ENCODE measurements at places on chromosomes 13 and 19.
A peak's percentile ranks its signal among the peaks of the same experiment; 100 is the strongest.

GRCh38 chr13:80577926-80578670 lies 237.2 kb upstream of the SPRY2 start:
- no peak for DNase-seq

- DNase-seq, result no peak
Observed at GRCh38 chr13:100280681-100281080, 191.8 kb downstream of the PCCA start.

GRCh38 chr13:33838647-33839046 lies 20.7 kb downstream of the RFC3 start:
- DNase-seq, result no peak

- peak; percentile 61 for DNase-seq
Observed at GRCh38 chr19:10979951-10980381, 19.1 kb downstream of the SMARCA4 start.

- DNase-seq, result no peak
Observed at GRCh38 chr13:114021464-114022308, 47.8 kb upstream of the C13orf46 start.

DNA sequence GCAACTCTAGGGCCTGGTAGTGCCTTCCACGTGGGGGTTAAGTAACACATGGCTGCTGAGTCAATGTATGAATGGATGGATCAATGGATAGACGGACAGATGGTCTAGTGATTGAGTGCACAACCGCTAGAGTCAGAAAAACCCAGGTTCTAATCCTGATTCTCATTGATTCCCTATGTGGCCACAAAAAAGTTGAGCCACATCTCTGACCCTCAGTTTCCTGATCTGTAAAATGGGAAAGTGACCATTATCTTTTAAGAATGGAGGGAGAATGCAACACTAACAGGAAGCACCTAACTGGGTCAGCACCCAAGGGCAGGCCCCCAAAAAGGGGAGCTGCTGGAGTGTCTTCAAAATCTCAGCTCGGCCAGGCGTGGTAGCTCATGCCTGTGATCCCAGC lies 2.6 kb downstream of the SMIM7 start:
- DNase-seq, result no peak

GRCh38 chr13:31096654-31097302 lies 64.9 kb downstream of the HSPH1 start:
- DNase-seq, result no peak

GRCh38 chr13:50229960-50230661 lies 214.9 kb downstream of the KCNRG start:
- DNase-seq, result peak; percentile 57

DNA sequence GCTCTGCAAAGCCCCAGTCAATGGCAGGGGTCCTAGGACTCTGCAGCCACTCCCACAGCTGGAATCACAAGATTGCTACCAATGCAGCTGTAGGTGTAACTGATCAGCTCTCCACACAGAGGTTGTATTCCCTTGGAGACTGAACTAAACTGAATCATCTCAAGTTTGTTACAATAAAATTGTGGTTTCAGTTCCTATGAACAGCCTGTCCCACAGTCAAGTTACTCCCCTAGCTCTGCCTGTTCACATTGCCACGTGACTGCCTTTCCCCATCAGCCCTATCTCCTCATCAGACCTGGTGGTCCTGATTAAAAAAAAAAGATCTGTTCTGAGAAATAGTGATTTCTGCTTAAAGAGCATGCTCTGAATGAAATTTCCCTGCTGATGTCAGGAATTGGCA lies 287.9 kb upstream of the NBEA start:
- DNase-seq, result no peak

- DNase-seq, result no peak
Observed at GRCh38 chr19:38653028-38653571, 5.7 kb downstream of the ACTN4 start.

GRCh38 chr19:3010871-3011270 lies 18.2 kb downstream of the TLE2 start:
- no peak for DNase-seq

DNA sequence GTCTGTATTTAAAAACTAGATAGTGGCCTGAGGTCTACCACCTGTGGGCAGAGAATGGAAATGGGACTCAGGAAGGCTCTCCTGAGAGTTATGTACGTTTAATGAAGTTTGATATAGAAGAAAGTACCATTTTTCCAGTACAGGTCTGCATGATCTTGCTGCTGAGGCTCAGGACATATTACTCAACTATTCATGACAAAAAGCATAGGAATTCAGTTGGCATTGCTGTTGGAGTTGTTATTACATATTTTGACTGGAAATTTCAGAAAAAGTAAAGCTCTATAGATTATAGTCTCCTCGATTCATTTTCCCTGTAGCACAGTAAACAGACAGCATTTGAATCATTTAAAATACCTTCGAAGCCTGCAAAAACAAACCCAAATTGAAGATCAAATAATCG lies 469.8 kb downstream of the DCT start:
- no peak for DNase-seq

- DNase-seq, result no peak
Observed at GRCh38 chr19:19226663-19227062, 14.9 kb downstream of the NCAN start.

DNA sequence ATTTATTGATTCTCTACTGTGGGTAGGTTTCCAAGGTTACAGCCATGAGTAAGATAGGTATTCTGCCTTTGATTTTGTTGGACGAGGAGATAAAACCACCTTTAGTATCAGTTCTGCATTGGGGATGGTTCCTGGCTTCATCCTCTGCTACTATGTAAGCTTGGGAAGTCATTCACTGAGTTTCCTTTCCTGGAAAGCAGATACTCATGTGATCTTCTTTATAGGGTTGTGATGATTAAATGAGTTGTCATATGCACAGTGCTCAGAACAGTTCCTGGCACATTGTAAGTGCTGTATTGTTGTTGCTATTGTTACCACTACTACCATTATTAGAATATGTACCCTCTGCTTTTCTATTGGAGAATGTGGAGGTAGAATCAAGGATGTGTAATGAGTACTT lies 13.1 kb upstream of the WTIP start:
- DNase-seq, result no peak

GRCh38 chr13:113647351-113648215 lies 10.4 kb downstream of the ATP4B start:
- DNase-seq, result peak; percentile 93

DNA sequence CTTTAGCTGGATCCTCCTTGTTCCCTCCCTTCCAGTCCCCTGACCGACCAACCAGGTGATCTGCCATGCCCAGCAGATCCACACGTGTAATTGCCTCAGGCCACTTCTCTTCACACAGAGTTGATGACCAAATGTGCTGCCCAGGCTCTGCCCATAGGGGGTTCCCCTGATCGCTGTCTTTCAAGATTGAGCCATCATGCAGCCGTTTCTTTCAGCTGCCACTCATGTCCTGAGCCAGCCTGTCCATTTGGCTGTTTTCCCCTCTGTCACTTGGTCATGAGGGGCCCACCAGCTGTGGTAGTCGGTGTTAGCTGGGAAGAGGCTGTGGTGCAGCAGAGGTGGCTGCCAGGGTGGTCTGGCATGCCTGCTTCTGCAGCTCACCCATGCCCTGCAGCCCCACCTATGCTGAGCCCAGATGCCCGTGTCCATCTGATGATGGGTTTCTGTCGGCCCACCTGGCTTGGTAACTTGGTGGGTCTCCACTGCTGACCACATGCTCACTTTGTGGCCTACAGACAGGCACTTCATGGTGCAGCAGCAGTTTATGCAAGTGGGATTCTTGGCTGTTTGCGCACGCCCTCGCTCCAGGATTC lies 35.6 kb upstream of the GPR183 start:
- peak; percentile 40 for DNase-seq

- DNase-seq, result no peak
Observed at GRCh38 chr13:27857282-27857681, 62.5 kb upstream of the PDX1 start.

DNA sequence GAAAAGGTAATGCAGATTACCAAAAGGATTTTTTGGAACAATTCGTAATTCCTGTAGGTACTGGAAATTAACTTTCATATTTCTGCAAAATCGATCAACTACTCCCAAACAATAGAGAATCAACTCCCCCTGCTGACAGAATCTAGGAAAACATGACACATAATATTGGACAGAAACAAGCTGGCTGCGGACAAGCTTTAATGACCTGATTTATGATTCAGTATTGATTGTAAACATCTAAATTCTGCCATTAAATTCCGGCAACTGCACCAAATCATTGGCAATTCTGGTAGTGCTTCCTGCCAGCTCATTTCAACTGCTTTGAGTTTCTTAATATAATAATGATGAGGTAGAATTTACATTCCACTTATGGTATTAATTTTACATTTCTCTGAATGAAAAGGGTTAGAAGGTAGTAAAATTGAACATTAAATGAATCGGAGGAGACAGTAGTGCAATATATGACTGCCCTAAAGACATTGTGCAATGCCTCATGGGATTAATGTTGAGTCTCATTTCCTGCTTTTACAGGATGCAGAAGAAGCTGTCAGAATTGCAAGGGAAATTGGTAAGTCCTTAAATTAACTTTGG lies 146.5 kb downstream of the PCCA start:
- DNase-seq, result peak; percentile 90

- DNase-seq, result no peak
Observed at GRCh38 chr13:67228916-67229315, 1.2 kb downstream of the PCDH9 start.
